ENCODE measurements at places on chromosomes 6 and 20.

DNA sequence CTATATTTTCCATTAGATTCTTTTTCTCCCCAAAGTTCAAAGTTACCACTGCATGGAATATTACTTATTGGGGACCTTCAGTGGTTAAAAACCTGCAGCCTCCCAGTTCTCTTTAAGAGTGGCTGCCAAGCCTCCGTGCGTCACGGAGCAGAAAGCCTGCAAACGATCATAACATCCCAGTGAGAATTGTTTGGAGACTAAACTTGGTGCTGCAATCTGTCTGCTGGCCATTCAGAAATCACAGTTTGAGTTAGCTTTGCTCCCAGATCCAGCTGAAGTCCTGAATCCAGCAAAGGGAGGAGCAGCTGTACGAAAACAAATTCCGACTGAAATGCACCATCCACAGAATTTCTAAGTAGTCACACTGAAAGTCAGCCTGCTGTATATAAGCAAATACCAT is 213.5 kb upstream of the PDE10A start:
- DNase-seq: peak; percentile 66

DNA sequence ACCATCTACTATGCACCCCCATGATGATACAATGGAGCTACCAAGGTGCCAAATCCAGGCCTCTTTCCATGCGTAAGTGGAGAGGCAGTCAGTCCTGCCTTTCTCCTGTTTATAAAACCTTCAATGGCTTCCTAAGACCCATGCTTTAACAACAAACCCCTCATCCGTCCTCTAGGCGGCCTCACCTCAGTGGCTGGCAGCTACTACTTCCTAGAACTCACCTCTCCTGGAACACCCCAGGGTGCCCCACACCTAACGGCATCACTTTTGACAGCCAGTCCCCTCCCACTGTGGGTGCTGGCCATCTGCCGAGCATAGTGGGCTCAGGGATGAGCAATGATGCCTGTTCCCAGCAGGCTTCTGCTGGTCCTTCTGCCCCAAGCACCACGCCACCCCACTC is 80.0 kb upstream of the TAB2 start:
- no peak for DNase-seq

DNA sequence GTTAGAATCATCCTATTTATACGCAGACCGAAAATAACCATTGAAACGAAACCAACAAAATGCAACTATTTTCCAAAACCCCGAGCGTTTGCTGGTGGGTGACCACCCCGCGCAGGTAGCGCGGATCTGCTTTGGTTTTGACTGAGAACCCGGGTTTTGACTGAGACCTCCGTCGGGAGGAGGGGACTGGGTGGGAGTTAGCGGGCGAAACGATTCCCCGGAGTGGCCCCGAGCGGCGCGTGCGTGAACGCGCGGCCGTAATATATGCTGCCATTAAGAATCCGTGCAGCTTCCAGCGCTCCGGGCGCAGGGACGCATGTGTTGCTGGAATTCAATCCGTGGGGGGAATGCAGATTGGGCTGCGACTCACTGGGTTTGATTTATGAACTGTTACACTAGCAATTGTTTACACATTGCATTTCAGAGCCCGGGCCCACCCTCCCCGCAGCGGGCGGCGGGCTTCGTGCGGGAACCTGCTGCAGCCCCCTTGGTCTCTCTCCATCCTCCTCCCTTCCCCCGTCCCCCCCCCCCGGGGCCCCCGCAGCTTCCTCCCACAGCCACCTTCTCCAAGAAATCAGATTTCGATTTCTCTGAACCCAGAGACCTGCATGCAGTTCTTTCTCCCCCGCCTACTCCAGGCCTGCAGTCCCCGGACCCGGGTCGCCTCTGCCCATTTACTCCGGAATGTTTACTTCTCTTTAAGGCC is 9.9 kb downstream of the NRN1 start:
- peak; percentile 82 for DNase-seq

DNA sequence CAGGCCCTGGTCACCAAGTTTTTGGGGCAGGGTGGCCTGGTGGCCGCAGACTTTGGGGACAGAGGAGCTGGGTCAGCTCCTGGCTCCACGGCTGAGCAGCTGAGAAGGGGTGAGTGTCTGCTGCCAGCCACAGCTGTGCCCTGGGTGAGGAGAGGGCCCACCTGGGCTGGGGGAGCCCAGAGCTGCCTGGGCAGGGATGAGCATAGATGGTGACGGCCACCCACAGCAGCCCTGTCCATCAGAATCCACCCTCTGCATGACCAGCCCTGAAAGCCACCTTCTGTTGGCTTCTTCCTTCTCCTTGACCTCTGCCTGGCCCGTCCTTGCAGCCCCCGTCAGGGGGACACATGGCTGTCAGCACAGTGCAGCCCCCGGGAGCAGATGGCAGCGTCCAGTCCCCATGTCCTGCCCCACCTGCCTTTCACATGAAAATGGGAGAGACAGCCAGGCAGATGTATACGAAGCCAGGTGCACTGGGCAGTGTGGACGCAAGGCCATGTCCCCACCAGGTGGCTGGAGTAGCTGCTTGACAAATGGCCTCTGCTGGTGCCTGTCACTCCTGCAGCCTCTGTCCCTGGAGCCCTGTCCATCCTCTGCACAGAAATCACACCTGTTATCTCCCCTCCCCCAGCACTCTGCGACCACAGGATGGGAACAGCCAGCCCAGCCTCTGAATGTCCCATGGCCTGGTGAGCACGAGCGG is 220.8 kb downstream of the PREX1 start:
- no peak for DNase-seq

GRCh38 chr6:37454420-37455140 is 21.6 kb downstream of the CMTR1 start:
- no peak for DNase-seq

DNA sequence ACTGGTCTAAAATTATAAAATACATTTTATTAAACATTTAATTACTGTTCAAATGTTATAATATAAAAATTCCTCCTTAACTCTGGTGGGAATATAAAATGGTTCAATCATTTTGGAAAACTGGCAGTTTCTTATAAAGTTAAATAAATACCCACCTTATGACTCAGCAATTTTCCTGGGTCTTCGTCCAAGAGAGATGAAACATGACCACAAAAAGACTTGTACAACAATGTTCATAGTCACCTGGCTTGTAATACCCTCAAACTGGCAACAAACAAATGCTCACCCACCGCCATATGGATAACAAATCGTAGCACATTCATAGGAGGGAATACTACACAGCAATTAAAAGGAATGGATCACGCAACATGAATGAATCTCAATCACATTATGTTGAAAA is 66.0 kb upstream of the RIN2 start:
- no peak for DNase-seq

GRCh38 chr20:26216025-26216424 is 519.4 kb upstream of the ZNF337 start:
- no peak for DNase-seq

- no peak for DNase-seq
Observed at GRCh38 chr20:15111654-15112053, 774.2 kb upstream of the FLRT3 start.

GRCh38 chr20:17533396-17533795 is 2.2 kb upstream of the BFSP1 start:
- DNase-seq: peak; percentile 68

GRCh38 chr6:136994782-136995181 is 50.0 kb downstream of the IL20RA start:
- no peak for DNase-seq

- no peak for DNase-seq
Observed at GRCh38 chr6:21883595-21884328, 290.2 kb downstream of the SOX4 start.

DNA sequence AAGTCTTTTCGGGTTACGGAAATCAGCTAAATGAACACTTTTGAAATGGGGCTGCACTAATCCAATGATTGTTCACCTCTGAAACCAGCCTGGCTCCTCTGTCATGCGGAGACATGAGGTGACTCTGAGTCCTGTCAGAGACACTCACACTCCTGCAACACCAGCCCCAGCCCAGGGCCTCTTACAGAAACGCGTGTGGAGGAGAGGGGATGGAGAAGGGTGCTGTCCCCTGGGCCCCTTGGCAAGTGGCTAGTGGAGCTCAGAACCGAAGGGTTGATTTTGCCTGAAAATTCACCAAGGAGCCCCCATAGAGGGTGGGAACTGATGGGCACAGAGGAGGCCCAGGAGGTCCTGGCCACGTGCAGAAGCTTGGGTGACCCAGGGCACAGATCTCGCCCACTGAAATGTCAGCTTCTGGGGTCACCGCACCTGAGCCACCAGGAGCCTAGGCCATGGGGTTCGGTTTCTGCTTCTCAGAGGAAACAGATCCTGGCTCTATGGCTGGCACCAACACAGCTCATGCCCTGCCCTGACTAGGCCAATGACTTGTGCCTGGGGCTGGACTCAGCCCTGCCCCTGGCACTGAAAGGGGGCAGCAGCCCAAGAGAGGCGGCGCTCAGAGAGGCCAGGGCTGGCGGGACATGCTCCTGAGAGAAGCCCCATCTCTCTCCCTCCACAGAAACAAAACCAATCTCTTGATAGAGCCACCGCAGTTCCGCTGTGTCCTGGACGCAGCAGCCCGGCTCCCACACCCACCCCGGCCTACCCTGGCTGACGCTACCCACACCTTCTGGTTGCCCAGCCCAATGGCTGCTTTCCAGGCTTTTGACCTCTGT is 144.7 kb downstream of the ERMARD start:
- DNase-seq: peak; percentile 5

- no peak for DNase-seq
Observed at GRCh38 chr6:147834084-147834776, 325.7 kb downstream of the SAMD5 start.

- no peak for DNase-seq
Observed at GRCh38 chr6:15970517-15970916, 158.4 kb upstream of the MYLIP start.

DNA sequence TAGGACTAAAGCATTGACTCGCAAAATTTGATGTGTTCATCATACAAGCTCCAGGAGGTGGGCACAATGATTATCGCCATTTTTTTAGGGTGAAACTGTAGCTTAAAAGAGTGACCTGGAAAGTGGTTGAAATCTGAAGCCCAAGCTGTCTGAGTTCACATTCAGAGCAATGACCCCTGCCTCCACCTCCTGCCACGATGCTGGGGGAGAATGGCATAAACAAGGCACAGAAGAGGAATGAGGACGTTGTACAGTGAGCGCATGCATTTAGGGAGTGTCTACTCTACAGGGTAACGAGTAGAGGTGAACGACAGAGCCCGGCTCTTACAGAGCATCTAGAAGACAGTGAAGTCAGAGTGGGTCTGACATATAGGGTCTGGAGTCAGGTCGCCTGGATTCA is 37.2 kb downstream of the CNKSR3 start:
- no peak for DNase-seq

- no peak for DNase-seq
Observed at GRCh38 chr6:132567566-132567965, 2.6 kb upstream of the TAAR6 start.

DNA sequence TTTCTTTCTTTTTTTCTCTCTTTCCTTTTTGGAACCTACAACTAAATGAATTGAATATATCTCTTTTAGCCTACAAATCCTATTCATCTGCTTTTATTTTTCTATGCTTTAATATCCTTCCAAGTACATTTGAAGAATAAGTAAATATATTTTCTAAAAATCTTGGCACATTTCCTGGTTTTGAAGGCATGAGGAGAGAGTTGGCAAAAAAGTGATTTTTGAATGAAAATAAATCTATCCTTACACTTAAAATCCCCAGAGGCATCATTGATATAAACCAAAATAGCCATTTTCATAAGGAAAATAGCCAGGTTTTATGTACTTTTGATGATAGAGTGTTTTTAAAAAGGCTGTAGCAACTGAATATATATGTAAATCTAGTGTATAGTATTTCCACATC is 69.0 kb downstream of the SAMD5 start:
- DNase-seq: no peak

- peak; percentile 65 for DNase-seq
Observed at GRCh38 chr6:20377623-20378265, 23.9 kb upstream of the E2F3 start.

- DNase-seq: no peak
Observed at GRCh38 chr6:144730088-144730645, 445.0 kb downstream of the UTRN start.

DNA sequence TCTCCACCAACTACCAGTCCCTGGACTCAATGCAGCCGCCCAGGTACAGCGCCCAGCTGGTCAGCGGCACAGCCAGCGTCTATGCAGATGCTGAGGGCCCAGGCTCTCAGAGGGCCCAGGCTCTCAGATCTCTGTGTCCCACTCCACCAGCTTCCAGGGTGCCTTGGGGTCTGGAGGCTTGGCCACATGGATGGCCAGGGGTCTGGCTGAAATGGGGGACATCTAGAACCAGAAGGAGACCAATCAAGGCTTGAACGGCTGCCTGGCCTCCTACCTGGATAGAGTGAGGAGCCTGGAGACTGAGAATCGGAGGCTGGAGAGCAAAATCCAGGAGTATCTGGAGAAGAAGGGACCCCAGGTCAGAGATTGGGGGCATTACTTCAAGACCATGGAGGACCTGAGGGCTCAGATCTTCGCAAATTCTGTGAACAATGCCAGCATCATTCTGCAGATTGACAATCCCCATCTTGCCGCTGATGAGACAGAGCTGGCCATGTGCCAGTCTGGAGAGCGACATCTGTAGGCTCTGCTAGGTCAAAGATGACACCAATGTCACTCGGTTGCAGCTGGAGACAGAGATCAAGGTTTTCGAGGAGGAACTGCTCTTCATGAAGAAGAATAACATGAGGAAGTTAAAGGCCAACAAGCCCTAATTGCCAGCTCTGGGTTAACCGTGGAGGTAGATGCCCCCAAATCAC is 44.1 kb upstream of the GRM4 start:
- DNase-seq: no peak

DNA sequence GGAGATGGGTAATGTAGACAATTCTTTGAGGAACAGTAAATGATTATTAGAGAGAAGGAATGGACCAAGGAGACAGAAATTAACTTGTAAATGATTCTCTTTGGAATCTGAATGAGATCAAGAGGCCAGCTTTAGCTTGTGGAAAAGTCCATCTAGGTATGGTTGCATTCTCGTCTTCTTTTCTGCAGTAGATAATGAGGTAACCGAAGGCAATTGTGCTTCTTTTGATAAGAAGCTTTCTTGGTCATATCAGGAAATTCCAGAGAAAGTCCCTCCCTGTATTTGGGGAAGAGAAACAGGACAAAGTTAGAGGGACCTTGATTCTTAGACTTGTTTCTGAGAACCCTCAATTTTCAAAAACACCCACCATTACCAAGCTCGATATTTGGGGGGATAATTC is 109.1 kb upstream of the PRSS16 start:
- no peak for DNase-seq

DNA sequence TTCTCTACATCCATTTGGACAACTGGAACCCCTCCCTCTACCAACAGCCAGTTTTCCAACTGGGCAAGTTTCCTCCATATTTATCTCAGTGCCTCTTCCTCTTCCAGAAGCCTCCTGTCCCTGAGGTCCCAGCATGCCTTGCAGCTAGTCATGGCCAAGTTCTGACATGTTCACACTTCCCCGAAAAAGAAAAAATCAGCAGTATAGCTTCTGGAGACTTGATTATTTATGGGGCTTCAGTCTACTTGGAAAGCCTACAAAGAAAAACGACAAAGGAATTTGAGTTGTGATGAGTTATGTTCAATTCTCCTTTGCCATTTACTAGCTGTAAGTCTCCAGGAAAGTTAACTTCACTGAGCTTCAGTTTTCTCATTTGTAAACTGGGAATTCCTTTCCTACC is 406.5 kb downstream of the MAFB start:
- DNase-seq: no peak

GRCh38 chr6:152117156-152118133 is 310.0 kb downstream of the ESR1 start:
- no peak for DNase-seq

- no peak for DNase-seq
Observed at GRCh38 chr20:22471156-22471836, 113.1 kb downstream of the FOXA2 start.

Data from kidney (tissue), 22 donors.